Activated CD8-positive, alpha-beta memory T cell treated with anti-CD3 and anti-CD28 coated beads for 24 hours (primary cell): ENCODE measurements at places on chromosomes 2 and 18.

- DNase-seq, result no peak
Observed at GRCh38 chr2:201347138-201347537, 10.0 kb downstream of the FLACC1 start.

DNA sequence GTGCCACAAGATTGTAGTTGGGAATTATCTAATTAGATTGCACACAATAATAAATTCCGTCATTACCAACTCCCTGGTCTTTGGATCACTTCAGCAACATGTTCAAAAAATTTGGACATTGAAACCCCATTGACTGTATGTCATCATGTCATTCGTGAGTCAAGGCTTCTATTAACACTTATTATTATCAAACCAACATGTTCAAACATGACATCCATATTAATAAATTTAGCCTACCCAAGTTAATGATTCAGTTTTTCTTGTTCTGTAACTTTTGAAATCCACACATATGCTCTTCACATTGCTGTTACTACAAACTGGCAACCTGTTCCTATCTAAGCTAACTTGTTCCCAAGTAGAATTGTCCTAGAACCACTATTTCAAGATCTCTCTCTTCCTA is 1142.7 kb upstream of the SLC39A10 start:
- DNase-seq, result no peak

GRCh38 chr2:148531235-148531634 is 113.3 kb upstream of the EPC2 start:
- DNase-seq, result no peak

GRCh38 chr2:202090530-202090929 is 17.5 kb downstream of the KIAA2012 start:
- no peak for DNase-seq

DNA sequence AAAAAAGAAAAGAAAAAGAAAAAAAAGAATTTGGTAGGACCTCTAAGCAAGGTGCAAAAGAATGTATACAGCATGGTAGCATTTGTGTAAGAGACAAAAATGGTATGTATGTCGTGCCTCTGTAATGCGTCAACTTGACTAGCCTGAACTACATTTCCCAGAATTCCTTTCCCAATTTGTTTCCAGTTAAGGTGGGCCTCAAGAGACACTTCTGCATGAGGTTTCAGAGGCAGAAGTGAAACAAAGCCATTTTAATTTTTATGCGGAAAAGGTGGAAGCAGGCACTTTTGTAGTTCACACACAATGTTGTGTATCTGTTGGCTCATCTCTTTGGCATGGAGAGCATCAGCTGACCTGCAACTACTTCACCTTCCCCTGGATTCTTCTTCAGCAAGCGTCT is 56.5 kb upstream of the PAPOLG start:
- no peak for DNase-seq

GRCh38 chr2:116935097-116935814 is 879.2 kb upstream of the DDX18 start:
- DNase-seq, result no peak

- no peak for DNase-seq
Observed at GRCh38 chr18:475202-476031, 25.1 kb downstream of the COLEC12 start.

DNA sequence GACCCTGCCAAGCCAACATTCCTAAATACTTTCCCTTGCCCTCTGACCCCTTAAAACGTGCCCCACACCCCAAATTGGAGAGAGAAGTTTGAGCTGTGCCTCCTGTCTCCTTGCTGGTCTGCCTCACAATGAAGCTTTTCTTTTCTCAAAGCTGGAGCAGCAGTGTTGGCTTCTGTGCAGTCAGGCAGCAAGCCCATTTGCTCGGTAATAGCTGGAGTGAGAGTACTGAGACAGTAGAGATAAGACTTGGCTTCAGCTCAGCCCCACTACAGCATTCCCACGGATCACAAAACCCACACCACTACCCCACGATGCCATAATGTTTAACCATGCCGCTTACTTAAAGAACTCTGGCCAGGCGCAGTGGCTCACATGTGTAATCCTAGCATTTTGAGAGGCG is 73.0 kb downstream of the NCAPH start:
- no peak for DNase-seq

DNA sequence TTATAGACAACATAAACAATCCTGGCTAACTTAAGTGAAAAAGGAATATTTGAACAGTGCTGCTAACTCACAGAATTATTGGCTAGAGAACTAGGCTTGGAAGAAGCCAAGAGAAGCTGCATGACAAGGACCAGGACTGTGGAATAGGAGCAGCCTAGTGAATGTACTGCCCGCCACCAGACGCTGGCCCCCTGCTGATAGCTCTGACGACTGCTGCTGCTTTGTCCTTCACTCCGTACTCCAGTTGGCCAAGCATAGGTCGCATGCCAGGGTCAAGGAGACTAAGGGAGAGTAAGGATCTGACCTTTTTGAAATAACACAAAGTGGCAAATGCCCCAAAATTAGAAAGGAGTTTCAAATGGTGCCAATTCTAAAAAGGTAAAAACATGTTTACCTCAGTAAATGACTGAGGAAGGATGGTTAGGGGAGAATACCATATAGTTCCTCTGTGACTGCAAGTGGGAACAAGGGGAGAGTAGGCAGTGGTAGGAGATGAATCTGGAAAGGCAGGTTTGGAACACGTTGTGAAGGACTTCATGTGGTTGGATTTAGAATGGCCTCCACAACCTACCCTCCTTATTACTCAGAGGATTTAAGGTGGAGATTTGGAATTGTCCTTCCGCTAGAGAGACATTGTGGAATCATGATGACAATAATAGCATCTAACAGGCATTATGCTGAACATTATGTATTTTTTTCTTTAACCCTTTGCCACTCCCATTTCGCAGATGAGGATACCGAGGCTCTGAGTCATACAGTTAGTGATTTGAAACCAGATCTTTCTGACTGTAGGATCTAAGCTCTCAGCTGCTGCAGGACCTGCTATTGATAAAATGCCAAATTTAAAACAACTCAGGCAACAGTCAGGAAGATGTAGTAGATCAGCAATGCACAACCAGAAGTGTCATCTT is 19.5 kb downstream of the STRADB start:
- no peak for DNase-seq

- no peak for DNase-seq
Observed at GRCh38 chr2:76159042-76159648, 448.4 kb upstream of the GCFC2 start.

- peak; percentile 55 for DNase-seq
Observed at GRCh38 chr18:80244956-80245730, 2.2 kb downstream of the PARD6G start.

DNA sequence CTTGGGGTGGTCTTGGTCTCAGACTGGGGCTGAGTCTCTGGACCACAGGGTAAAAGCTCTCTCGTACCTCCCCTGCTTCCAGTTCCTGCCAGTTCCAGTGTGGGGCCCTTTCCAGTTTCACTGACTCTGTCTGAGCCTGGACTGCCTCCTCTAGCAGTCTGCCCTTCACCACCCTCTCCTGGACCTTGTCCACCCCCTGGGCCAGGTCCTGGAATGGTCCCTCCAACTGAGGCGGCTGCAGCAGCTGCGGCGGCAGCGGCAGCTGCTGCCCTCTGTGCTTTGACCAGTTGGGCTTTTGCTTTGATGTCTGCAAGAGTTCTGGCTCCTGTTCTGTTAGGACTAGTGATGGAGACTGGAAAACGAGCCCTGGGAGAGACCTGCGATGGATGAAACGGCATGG is 70.7 kb upstream of the DTNB start:
- no peak for DNase-seq

- DNase-seq, result no peak
Observed at GRCh38 chr2:33505966-33506365, 29.5 kb downstream of the RASGRP3 start.

DNA sequence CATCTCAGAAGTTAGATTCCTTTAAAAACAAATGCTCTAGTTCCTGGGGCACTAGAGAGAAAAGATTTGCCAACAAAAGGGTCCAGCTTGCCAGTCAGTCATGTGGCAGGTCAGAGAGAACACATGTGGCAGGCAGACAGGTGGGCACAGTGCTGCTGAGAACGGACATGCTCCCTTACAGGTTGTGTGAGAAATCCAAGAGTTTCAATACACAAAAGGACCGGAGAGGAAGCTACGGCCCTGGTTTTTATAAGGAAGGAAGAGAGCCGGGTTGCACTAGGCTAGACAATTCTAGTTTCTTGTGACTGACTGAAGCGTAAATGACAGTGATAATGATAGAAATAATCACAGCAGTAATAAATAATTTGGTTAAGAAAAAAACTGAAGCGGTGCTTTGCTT is 18.3 kb downstream of the CDC42EP3 start:
- DNase-seq, result no peak

DNA sequence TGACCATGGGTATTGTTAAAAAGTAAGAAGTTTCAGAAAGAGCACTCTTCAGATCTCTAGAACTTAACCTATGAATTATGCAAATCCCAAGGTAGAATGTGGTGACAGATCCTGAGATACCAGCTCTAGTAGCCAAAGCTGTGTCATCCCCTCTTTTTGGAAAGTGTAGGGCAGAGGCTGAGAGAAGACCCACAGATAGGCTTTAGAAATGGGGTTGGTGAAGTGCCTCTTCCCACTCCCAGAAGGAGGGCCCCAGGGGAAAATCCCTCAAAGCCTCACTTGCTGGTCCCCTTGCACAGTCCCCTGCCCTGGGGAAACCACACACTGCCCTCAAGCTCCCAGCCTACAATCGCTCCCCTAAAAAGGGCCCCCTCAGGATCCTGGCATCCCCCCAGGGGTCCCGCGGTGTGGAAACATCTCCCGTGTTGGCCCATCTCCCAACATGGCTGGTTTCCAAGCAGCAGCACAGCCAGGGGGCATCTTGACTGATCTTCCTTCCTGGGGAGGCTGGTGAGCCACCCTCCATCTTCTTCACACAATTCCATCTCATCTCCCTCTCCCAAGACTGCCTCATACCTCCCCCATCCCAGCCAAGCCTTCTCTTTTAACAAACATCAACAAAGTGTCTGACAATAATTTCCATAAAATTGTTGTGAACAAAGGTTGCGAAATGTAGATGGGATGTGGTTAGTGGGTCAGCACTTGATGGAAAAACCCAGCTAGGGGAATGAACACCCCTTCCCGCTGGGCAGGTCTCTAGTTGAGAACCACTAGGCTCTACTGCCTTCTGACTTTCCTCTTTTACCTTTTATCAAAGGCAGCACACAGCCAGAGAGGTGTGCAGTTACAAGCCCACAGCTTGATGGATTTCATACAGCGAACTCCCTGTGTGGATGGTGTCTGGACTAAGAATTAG is 25.1 kb downstream of the MAL start:
- no peak for DNase-seq

GRCh38 chr2:190121971-190122370 is 59.4 kb upstream of the MSTN start:
- DNase-seq, result no peak

- DNase-seq, result no peak
Observed at GRCh38 chr2:37267685-37268084, 36.2 kb downstream of the NDUFAF7 start.

DNA sequence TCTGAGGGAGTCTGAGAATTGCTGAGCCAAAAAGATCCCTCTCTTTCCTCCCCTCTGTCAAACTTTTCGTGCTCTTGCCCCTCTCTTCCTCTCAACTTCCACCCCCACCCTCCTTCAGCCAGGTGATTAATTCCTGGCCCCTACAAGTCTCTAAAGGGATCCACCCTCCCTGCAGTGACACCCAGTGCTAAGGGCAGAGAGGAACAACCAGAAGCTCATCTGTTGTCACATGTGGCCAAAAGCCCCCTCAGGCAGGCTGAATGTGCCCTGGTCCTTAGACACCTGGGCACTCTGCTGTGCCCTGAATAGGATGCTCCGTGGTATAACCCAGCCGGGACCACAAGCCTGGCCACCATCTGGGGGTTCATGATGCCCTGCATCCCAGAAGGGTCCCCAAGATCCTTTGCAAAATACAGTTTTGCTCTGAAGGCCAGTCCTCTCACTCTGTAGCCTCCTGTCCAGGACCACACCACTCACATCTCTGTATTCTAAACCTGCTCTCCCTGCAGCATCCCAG is 234.4 kb downstream of the BCL11A start:
- DNase-seq, result no peak

GRCh38 chr18:42437646-42438045 is 482.6 kb downstream of the PIK3C3 start:
- DNase-seq, result no peak

DNA sequence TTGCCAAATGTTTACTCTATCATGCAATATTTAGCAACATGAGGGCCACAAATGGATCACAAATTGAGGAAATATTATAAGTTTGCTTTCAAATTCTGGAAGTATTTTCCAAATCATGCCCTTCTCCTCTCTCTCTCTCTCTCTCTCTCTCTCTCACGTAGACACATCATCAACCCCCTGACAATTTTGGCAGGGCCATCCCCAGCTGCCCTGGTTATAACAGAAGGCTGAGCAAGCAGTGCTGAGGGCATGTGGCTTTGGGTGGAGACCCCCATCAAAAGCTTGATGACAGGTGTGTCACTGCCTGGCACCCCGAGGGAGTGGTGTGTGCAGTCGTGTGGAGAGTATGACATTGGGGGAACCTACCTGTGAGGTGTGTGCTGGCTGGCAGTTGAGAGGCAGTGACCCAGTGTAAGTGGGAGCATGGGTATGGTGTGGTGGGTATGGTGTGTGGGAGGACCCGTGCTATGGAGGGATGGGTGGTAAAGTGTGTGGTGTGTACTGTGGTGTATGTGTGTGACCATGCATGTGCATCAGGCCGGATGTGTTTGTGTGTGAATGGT is 224.5 kb downstream of the TTC32 start:
- DNase-seq, result no peak

- DNase-seq, result no peak
Observed at GRCh38 chr18:35653392-35654135, 72.0 kb downstream of the GALNT1 start.

- no peak for DNase-seq
Observed at GRCh38 chr2:70133491-70134322, 46.4 kb downstream of the PCBP1 start.

DNA sequence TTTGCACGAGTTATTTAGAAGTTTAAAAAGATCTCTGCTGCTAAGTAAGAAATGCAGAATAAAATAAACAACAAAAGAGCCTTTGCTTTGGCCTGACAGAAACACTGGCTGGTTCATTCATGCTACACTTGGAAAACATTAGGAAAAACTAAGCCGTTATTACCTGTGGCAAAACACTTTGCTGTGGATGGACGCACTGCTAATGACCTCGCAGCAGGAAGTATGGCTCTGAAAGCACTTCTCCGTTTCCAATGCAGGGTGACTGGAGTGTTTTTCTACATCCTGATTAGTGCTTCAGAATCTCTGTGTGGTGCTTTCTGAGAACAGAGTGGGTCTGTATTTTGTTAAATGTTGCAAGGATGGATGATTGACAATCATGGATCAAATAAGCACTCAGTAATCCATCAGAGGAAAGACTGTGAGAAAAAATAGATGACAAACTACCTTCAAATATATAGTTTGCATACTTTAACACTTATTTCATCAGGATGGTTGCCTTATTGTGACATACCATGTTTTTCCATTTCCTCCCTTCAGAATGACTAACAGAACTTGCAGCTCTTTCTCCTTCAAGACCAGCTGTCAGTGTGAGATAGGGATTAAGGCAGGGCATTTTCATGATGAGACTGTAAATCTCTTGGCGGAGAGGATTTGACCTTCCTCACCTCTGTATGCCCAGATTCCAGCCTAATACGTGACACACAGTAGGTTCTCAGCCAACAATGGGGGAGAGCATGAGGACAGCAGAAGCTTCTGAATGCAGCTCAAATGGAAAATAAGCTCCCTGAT is 38.0 kb downstream of the LINC00305 start:
- no peak for DNase-seq

- peak; percentile 63 for DNase-seq
Observed at GRCh38 chr18:11518788-11519685, 90.4 kb upstream of the SLC35G4 start.
